ENCODE measurements at places on chromosomes 5 and 9.

GRCh38 chr9:124016175-124017050 lies 4.8 kb downstream of the LHX2 start:
- DNase-seq: peak; percentile 66

DNA sequence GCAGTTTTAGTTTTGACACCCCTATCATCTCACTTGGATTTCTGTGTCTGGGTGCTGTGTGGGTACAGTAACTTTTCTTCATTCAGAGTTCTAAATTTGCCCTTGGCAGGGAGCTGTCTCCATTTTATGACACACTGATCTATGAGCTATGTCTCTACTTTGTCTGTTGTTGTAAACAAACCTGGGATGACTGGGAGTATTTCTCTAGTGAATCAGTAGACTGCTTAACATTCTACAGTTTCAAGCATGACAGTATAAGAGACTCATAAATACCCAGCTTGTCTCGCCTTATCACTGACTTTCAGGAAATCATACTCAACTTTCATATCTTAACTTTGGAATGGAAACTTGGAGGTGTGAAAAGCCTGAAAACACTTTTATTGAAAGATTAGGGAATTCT lies 212.1 kb upstream of the NUDT12 start:
- DNase-seq: no peak

DNA sequence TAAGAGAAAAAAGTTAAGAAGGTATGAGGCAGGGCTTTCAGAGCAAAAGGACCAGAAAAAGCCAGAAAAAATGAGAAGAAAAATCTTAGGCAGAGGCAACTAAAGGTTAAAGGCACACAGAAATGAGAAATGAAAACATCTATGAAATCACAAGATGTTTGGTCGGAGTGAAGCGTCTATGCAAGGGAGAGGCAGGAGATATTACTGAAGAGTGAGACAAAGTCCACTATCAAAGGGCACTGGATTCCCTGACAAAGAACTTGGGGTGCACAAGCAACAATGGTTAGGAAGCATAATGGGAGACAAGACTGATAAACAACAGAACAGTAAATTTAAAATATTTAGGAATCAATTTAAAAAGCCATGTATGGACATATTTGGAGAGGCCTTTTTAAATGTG lies 16.9 kb downstream of the PANK3 start:
- DNase-seq: no peak

- DNase-seq: no peak
These were observed 634.4 kb upstream of the C9orf72 start for GRCh38 chr9:28207657-28208056.

GRCh38 chr5:1130218-1130946 lies 18.5 kb upstream of the SLC12A7 start:
- DNase-seq: no peak

DNA sequence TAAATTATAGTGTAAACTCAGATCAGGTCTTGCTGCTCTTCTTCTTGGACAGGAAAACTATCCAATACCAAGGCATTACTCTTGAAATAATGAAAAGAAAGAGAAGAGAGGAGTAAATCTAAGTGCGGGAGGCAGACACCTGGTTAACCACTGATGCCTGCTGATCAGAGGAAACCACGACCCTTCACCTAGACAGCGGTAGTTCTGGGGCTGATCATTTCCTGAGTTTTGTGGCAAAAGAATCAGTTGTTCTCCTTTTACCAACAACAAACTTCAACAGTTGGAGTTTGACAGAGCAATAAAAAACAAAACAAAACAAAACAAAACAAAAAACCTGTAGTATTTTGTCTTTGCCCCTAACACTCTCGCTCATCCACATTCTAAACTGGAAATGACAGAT lies 3.0 kb downstream of the RLN1 start:
- DNase-seq: peak; percentile 80

GRCh38 chr5:157608972-157609565 lies 33.5 kb upstream of the ADAM19 start:
- DNase-seq: no peak

DNA sequence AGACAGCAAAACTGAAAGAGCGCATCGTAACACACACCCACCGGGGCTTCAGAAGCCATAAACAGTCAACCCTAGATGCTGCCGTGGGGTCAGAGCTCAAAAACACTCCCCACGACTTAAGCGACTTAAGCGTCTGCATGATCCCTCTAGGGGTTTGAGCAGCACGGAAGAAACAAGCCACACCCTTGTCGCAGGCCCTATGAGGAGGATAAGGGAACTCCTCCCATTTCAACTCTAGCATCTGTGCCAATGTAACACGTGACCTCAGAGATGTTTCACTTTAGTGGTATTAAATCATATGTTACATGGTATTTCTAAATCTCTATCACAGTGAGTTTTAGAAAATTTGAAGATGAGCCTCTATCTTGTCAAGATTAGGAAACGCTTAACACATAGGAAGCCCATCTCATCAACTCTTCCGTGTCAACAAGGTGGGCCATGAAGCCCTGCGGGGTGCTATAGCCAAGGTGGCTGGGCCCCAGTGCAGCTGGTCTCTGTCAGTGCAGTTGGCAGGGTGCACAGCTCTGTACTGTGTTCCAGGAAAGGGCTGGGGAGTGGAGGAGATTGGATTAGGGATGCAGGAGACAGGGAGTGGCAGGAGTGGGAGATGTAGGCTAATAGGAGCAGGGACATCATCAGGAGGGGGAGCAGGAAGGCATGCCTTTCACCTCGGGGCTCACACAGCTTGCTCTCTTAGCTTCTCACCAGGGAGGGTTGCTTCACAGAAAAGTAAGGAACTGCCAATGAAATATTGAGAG lies 33.1 kb downstream of the ZCCHC9 start:
- no peak for DNase-seq

- DNase-seq: no peak
These were observed 59.1 kb upstream of the TLR4 start for GRCh38 chr9:117644932-117645636.

DNA sequence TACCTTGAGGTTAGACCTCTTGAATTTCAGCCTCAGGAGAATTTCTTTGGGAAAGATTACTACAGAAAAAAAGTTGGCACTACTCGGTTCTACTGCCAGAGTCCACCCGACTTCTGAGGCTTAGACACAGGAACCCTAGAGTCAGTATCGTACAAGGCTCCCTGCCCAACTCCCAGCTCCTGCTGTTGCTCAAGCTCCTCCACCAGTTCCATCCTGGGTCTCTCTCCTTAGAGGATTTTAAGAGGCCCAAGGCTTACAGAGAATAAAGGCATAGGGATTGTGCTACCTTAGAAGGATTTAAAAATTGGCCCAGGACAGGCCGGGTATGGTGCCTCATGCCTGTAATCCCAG lies 29.0 kb upstream of the SSBP2 start:
- DNase-seq: no peak

- no peak for DNase-seq
These were observed 8.5 kb downstream of the CAMSAP1 start for GRCh38 chr9:135898634-135899407.

DNA sequence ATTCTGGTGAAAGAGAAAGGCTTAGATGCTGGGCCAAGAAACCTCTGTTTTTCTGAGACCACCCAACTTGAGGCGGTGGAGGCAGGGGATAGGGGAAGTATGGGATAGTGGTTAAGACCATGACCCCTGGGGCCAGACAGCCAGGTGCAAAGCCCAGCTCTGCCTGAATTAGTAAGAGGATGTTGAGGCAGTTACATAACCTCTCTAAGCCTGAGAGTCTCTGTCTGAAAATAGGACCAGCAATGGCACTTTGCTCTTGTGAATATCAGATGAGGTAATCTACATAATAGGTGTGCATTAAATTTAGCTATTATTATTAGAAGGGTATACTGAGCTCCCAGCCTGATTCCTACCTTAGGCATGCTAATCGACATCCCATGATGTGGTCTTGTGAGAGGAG lies 68.2 kb downstream of the DOCK2 start:
- no peak for DNase-seq

DNA sequence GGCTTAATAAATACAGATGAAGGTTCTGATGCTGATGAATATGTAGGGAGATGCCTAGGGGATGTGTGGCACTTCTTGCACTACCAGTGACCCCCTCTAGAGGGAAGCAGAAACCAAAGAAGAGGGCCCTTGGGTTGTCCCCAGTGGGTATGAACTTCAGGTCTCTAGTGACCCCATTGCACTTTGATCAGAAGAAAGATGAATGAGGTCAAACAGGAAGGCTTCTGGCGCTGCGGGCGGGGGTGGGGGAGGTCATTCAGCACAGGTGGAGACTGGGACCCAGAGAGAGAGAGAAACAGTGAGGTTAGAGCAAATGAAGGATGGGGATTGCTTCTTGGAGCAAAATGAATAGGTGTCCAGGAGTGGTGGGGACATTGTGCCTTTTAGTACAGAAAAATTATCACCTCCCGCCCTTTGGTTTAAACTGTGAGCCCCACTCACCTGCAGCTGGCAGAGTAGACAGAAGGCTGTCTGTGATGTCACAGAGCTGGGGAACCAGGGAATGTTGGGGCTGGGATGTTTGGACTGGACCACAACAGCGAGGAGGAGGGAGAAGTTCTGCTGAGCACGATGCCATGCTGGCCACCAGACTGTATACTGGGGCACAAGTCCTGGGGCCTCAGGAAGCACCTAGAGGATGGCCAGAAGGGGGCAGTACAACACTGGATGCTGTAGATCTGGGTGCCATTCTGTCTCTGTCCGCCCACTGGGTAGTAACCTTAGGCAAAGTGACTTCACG lies at the start of gene TEX48:
TSS of gene TEX48 (minus strand) at position 599 of the 739 bp plus-strand sequence. CDS start 10,469 bp downstream, outside the sequence.
- peak; percentile 95 for DNase-seq

GRCh38 chr5:159773062-159773924 lies 143.0 kb upstream of the ADRA1B start:
- DNase-seq: peak; percentile 94

- no peak for DNase-seq
These were observed 265.4 kb downstream of the RASEF start for GRCh38 chr9:82797534-82797933.

DNA sequence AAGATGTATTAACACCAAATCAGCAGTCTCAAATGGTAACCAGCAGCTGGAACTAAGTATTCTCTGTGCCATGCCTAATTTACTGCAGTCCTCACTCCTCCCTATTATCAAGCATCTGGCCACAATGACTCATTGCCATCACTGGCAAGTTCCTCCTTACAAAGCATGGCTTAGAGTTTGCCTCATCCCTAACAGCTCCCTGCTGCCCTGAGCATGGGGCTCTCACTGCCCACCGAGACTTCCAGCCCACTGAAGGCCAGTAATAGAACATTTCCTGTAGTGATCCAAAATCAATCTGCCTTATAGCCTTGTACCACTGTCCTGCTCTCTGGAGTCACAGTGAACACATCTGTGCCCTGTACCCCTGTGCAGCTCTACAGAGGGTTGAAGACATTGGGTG lies 211.9 kb upstream of the TRIM32 start:
- no peak for DNase-seq

DNA sequence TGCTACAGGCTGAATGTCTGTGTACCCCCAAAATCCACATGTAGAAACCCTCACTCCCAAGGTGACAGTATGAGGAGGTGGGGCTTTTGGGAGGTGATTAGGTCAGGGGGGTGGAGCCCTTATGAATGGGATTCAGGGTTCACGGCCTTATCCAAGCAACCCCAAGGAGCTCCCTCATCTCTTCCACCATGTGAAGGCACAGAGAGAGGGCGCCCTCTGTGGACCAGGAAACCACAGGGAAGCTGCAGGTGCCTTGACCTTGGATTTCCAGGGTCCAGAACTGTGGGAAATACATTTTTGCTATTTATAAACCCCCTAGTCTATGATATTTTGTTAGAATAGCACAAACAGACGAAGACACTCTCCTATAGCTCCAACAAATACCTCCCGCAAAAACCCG lies 53.6 kb upstream of the IRX2 start:
- DNase-seq: no peak

GRCh38 chr9:124280176-124280691 lies 22.5 kb downstream of the NEK6 start:
- no peak for DNase-seq

DNA sequence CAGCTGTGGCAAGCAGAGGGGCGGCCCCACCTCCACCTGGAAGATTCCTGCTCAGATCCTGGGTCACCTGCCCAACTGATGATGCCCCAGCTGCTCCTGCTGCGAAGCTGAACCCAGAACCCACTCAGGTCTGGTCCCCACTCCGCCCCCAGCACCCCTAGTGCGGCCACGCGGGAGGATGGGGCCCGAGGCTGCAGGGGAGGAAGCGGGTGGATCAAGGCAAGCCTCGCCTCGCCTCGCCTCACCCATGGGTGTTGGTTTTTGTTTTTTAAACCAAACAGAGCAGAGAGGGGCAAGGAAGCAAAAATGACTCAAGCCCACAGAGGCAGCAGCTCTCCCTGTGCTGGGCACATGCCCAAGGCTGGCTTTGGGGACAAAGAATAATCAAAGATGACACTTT lies 23.2 kb downstream of the ABO start:
- peak; percentile 85 for DNase-seq

All from activated CD4-positive, alpha-beta T cell treated with anti-CD3 and anti-CD28 coated beads, Interleukin-2, amount 10 ng/mL, durations not matched to agents 24 days and 14 days (primary cell).